ENCODE measurements at places on chromosomes 2 and 18.

DNA sequence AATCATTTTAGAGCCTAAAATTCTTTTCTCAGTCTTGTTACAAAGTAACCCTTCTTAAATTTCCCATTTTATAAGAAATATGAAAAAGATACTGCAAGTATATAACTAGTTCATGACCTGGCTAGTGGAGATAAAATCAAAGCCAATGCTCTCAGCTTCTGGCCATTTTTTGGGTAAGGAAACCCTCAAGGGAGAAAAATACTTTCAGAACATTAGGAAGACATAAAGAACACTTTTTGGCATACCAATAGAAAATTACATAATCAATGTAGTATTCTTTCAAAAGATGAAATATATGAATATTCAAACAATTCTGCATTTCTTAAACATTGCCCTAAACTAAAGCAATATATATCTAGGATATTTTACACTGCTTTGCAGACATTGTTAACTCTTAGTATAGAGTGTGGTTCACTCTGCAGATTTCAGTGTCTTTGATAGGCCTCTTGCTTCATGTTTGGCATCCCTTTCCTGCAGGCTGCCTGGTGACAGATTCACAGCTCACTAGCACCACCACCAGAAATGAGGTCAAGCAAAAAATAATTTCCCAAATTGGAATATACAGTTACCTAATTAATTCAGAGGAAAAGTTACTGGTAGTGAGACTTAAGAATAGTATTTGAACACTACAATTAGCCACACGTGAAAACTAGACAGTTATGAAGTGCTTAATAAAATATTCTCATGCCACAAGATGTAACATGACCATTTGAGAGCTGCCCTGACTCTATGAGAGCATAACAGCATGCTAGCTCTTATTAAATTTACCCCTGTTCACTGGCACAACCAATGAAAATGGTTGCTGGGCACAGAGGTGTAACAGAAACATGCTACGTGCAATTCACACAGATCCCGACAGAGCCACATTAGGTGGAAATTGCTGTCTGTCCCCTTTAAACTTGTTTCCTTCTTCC lies 36.0 kb downstream of the PAIP2B start:
- DNase-seq: no peak

DNA sequence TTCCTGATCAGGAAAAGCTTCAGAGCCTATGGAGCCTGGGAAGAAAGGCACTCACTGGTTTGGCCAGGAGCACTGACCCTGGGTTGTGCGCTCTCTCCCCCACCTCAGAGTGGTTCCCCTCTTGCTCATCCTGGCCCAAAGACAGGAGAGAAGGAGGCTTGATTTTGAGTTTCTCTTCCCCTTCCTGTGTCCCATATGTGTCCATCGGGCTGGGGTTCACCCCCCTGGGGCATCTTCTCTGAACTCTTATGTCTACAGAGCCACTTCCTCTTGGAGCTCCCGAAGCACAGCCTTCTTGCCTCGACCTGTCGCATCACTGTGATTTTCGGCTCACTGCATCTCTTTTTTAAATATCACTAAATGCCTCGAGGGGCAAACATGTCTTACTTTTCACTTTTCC lies 692.3 kb downstream of the RNF144A start:
- no peak for DNase-seq

DNA sequence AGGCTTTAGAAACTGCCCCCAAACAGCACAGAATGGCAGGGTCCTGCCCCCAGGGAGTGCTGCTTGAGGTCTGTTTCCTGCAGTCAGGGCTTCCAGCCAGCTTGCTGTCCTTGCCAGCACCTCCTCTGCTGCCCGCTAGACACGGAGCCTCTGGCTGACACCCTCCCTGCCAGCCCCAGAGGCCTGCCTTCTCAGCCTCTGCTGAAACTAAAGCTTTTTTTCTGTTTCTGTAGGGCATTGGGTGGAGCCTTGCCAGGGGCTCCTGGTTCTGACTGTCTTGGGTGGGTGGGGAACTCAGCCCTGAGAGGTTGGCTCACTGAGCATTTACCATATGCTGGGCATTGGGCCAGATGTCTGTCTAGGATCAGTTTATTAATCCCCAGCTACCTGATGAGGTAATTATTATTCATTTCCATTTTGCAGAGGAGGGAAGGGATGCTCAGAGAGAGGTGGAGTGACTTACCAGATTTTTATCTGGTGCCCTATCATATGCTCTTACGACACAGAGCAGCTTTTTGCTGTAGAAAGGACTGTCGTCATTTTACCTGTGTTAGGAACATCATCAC lies 35.4 kb downstream of the INPP4A start:
- DNase-seq: peak; percentile 90

DNA sequence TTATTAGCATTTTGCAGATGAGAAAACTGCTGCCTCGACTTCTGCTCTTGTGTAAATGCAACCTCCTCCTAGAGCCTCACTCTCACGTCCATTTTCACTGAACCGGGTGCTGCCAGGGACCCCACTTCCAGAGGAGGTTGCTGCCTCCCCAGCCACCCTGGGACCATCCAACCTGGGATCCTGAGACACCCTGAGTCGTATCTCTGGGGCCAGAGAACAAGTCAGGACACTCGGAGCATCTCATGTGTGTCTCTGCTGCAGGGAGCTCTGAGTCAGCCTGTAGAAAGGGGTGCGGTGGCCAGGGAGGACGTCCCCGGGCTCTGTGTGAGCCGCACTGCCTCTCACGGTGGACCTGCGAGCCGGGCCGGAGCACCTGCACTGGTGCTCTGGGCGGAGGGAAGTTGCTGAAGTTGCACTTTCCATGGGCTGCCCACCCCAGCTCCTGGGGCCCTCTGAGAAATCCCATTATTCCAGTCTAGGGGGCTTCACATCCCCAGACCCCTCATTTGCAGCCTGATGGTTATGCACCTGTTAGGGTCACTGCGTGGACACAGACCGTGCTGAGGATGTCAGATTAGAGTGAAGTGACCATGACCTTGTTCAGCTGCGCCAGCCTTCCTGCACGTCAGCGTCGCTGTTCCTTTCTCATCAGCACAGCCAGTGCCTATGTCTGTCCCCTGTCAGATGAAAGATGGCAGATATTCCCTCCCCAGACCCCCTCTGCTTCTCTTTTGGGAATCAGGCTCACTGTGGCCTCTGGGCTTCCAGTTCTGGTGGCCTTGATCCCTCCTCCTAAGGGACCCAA lies 230.4 kb downstream of the KLHL29 start:
- DNase-seq: no peak

DNA sequence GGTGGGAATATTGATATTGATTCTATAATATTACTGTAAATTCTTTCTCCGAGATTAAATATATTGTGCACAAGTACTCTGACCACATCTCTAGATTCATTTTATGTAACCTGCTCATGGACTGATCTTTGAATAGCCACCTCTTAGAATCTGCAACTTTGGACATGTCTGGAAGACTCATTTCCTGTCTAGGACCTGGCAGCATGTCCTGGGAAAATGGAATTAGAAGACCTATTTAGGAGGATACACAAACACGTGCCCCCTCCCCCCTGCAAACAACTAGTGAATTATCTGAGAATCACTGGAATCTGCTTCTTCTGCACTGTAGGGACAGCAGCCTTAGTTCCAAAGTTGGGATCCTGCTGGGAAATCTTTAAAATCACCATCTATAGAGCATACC lies 94.1 kb downstream of the UBE2E3 start:
- no peak for DNase-seq

DNA sequence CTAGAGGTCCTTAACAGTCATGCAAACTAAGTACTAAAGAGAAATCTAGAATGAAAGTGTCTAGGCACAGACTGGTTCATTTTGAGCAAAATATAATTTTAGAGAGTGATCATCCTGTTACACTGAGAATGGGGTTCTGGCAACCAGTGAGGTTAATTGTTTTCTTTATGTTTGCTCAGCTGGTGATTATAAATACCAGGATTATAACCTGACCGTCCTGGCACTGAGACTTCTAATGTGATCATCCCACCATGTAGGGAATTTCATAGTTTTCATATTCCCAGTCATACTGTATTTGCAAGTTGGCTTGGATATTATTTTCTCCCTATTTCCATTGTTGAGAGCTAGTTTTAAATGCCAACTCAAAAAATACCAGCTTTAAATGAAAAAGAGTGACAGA lies 852.5 kb upstream of the LRATD1 start:
- DNase-seq: peak; percentile 76

Measured in COR-L47 (cell line).